ENCODE measurements at places on chromosomes 6 and 20. TPM values are rescaled to one million over a fixed set of nuclear protein-coding genes. Genes with fewer than 3 reads are reported as not detected.

GRCh38 chr6:168908887-168909286, 344.8 kb downstream of the THBS2 start:
- no peak overlapping the region for H3K27ac ChIP-seq
- H3K4me3 ChIP-seq, result no peak overlapping the region
- H3K27me3 ChIP-seq, result no peaks in the 10 kb centered on the region
- H3K36me3 ChIP-seq, result no peaks in the 10 kb centered on the region
- peaks cover 27% of the 10 kb centered on the region for H3K4me1 ChIP-seq
- DNase-seq, result peak; percentile 35

Gene CEP85L
- 15.7 TPM for total RNA-seq

Gene CCR6
- not detected for total RNA-seq

DNA sequence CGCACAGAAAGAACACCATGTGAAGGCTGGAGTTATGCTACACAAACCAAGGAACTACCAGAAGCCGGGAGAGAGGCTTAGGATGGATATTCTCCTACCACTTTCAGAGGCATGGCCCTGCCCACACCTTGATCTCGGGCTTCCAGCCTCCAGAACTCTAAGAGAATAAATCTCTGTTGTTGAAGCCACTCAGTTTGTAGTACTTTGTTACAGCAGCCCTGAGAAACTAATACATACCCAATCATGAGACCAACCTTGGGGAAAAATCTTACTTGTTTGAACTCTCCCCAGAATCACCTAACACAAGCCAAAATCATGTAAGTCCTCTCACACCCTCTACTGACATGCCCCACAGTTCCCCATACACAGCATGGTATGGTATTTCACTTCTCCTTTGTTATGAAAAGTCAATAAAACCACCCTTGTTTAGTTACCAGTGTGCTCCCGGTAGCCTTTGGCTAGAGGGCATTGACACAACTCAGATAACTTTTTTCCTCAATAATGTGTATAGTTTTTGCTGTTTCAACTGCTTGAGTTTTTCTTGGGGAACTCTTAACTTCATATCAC, 40.7 kb upstream of the SLC2A12 start:
- no peak overlapping the region for H3K27ac ChIP-seq
- H3K4me1 ChIP-seq, result no peaks in the 10 kb centered on the region
- no peak overlapping the region for H3K4me3 ChIP-seq
- no peak for DNase-seq

Gene SLC22A2
- total RNA-seq, result 0.02 TPM

Gene DDX43
- total RNA-seq, result not detected
